ENCODE measurements at places on chromosomes 2 and 18.
A peak's percentile ranks its signal among the peaks of the same experiment; 100 is the strongest.

DNA sequence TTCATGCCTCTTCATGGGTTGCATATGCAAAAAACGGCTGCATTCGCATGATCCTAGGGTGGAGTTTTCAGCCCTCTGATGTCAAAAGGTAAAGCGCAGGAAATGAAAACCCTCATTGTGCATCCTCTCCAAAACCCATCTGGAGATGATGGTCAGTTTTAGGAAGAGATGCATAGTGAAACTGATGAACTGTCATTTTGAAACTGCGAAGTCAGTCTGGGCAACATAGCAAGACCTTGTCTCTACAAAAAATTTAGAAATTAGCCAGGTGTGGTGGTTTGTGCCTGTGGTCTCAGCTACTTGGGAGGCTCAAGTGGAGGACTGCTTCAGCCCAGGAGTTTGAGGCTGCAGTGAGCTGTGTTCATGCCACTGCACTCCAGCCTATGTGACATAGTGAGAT, 2.5 kb upstream of the TTLL4 start:
- DNase-seq: peak; percentile 32

GRCh38 chr2:128358941-128359731, 40.5 kb upstream of the HS6ST1 start:
- DNase-seq: peak; percentile 2

DNA sequence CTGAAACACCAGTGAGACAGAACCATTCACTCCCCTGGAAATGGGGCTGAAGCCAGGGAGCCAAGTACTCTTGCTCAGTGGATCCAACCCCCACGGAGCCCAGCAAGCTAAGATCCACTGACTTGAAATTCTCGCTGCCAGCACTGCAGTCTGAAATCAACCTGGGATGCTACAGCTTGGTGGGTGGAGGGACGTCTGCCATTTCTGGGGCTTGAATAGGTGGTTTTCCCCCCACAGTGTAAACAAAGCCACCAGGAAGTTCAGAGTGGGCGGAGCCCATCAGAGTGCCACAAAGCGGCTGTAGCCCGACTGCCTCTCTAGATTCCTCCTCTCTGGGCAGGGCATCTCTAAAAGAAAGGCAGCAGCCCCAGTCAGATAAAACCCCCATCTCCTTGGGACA, 292.8 kb downstream of the LNPK start:
- no peak for DNase-seq

- DNase-seq: no peak
Measured at GRCh38 chr2:209236377-209236776, 187.5 kb upstream of the MAP2 start.

Measured in activated CD4-positive, alpha-beta memory T cell treated with anti-CD3 and anti-CD28 coated beads, Interleukin-2, amount 10 ng/mL, durations not matched to agents 7 days and 5 days (primary cell).